ENCODE measurements at places on chromosomes 2 and 18.

DNA sequence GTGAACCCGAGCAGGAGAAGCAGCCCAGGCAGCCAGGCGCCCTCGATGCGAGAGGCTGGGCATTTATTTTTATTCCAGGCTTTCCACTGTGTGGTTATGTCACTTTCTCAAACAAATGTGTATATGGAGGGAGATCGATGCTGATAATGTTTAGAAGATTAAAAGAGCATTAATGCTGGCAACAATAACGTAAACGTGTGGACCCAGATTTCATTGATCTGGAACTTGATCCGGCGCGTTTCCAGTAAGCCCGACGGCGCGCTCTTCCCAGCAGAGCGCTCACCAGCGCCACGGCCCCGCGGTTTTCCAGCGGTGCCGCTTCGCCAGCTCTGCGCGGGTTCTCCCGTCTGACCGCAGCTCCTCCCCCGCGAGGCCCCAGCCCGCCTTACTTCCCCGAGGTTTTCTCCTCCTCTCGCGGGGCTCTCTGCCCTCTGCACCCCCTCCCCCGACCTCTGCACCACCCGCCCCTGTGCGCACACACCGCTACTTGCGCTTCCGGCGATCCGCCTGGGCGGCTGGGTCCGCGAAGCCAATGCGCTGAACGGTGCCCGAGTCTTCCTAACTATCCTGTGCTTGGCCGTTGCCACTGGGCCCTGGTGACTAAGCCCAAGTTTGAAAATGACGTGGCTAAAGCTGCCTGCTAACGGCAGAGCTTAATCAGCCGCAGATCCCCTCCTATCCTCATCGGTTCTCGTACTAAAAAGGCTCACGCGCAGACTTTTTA is 6.1 kb downstream of the ONECUT2 start:
- no peak for DNase-seq

DNA sequence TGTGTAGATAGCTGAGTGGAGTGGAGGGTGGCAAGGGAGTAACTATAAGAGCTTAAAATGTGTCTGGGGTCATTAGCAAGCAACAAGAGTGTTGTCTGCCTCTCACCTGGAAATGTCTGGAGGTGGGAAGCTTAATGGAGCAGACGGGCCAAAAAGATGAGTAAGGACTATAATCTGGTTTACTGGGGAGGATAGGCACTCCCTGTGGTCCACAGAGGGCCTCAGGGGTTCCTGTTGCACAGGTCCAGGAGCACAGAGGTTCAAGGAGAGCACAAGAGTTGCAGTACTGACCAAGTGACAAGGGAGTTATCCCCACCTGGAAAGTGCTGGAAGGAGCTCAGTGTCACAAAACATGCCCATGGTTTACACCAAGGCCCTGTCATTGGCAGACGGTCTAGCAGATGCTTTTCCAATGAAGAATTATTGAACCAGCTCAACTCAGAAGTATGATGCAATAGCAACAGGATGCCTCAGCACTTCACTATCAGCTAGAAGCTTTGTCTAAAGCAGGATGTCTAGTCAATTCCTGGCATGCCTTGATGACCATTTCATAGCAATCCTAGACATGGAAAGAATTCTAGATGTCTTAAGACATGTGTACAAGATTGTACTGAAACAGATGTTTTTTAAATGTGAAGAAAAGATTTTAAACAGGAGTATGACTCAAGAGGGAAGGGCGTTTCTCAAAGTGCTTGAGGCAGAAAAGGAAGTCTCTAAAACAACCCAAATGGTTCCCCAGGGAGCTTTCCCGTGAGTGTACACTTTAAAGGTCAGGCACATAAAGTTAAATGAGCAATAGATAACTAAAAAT is 62.9 kb upstream of the SERPINE2 start:
- no peak for DNase-seq

DNA sequence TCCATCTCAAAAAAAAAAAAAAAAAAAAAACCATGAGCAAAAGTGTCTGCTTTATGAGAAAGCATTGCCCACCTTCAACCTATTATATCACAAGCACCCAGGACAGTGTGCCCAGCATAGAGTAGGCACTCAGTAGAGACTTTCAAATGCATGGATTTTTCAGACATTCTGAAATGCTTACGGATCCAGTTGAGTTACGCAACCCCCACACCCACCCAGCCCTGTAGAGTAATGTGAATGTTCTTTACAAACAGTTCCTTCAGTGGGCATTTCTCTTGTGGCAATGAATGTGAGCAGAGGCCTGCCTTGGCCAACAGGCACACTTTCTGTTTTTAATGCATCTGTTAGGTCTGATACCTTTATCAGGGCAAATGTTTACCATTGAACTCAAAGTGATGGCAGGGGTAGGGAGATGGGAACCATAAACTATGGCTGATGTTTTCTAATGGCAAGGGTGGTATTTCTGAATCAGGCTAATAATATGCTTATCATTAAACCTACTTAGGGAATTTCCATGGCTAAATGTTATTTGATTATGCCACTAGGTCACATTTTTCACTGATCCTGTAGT is 65.0 kb upstream of the RPL31 start:
- no peak for DNase-seq

DNA sequence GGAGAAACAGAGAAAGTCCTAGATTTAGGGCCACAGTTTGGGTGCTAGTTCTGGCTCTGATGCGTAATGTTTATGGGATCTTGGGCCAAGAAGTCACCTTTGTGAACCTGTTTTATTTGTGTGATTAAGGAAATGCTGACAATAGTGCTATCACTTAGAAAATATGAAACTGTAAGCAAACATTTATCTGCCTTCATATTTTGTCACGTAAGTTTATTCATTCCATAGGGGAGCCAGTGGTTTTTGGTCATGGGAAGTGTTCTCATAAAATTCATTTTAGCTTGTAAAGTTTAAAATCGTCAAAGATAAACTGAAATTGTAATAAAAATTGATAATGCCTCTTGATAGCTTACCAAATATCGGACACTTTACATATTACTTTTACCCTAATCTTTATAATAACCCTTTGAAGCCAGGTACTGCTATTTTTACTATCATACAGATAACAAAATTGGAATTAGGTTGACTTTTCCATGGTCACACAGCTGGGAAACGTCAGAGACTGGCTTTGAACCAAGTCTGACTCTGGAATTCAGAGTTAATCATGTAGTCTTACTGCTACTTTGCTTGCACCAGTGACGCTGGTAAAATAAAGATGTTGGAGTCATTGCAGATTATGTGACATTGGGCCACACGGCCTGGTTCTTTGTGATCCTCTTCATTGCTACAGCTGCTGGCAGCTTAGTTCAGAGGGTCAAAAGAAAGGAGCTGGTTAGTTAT is 99.7 kb downstream of the ICA1L start:
- DNase-seq = no peak

DNA sequence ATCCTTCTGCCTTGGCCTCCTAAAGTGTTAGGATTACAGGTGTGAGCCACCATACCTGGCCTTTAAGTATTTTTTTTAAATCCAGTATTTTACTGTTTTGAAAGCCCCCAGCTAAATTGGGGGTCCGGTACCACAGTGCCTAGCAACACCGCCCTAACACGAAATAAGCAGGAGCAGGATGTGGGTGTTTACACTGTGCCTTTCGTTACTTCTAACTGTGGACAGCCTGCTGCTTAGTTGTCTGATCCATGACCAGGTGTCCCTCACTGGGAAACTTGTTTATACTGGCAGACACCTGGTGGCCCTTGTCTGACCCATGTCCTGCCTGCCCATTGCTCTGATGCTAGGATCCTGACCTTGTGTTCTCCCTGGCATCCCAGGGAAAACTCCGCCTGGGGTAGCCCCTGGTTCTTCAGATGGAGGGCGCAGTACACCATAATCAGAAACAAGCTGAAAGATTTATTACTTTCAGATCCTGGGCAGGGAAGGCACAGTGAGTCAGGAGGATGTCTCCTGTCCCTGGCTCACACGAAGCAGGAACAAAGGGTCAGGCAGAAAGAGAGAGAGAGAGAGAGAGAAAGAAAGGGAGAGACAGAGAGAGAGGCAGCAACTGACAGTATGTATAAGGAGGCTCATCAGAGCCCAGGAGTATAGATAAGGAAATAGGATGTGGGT is 55.7 kb downstream of the NCAPH start:
- no peak for DNase-seq

DNA sequence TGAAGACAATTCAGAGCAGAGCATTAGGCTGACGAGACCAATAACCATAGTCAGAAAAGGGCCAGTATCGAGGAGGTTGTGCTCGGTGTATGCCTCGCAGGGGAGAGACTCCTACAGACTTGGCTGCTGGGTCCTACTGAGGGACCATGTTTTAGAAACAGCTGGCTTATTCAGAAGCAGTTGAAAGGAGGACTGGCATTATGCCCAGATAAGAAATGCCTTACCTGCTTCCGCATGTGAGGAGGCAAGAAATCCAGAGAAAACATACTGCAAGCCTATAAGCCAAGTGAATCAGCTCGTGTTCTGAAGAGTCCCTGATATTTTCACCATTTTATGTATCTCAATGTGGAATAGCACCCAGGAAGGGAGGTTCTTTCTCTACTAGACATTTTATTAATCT is 434.7 kb downstream of the GRB14 start:
- DNase-seq = no peak

DNA sequence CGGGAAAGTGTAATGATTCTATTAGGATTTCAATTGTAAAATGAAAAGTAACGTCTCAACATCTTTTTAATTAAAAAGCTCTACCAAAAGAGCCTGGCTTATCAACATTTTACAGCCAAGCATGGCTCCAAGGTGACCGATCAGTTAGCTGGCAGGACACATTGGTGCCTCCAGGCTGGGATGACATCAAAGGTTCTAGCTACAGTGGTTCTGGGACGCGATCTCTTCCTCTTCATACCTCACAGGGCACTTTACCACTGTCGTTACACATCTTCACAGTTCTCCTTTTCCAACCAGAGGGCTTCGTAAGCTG is 693 bp downstream of the ORC2 start:
- DNase-seq = no peak

- no peak for DNase-seq
These were observed 93.9 kb downstream of the MGAT5 start for GRCh38 chr2:134347756-134348155.

DNA sequence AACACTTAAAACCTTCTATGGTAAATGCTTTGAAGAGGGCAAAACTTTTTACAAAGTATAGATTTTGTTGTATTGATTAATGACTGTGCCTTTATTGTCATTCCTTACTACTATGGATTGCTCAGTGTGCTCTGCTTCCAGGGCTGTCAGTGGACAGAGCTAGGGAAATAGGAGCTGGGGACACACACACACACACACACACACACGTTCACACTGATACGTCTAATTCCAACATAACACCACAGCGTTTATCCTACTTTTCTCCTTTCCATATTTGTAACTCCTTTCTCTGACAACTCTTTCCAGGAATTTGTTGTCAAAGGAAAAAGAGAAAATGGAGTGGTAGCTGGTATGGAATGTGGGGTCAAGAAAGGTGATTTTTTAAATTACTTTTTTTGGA is 21.8 kb downstream of the WDR7 start:
- no peak for DNase-seq

GRCh38 chr18:8800876-8801262 is 95.5 kb downstream of the MTCL1 start:
- DNase-seq = no peak

- no peak for DNase-seq
These were observed 4.2 kb upstream of the FN1 start for GRCh38 chr2:215439980-215440512.

- DNase-seq = no peak
These were observed 44.6 kb upstream of the RND3 start for GRCh38 chr2:150532020-150532419.

- DNase-seq = no peak
These were observed 70.4 kb downstream of the INPP5D start for GRCh38 chr2:233130481-233131020.

DNA sequence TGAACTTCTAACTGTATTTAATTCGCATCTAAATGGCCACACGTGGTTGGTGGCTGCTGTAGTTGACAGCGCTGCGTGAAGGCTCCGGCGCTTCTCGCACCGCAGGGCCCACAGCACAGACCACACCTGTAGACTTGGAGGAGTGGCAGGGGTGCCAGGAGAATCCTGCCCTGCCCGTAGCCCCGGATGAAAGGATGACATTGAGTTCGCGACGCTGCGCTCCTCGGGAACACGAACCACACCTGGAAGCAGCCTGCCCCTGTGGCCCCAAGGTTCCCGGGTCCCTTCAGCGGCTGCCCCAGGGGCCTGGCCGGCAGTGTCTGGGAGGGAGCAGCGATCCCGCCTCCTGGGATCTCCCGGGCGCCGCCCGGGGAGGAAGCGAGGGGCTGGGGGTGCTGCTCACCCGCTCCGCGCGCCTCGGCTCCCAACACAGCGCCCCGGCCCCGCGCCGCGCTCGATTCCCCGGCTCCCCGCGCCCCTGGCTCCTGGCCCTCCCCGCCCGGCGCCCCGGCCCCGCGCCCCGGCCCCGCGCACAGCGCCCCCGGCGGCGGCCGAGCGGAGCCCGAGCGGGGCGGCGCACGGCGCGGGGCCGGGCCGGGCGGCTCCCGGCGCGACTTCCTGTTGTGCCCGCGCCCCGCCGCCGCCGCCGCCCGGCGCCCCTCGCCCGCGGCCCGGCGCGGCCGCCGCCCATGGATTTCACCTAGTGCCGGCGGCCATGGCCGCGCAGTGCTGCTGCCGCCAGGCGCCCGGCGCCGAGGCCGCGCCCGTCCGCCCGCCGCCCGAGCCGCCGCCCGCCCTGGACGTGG is at the start of gene RNPEPL1:
RNPEPL1 (plus strand) TSS at position 613 of the 806 bp plus-strand sequence; CDS start at position 716, 103 bp downstream.
- no peak for DNase-seq

DNA sequence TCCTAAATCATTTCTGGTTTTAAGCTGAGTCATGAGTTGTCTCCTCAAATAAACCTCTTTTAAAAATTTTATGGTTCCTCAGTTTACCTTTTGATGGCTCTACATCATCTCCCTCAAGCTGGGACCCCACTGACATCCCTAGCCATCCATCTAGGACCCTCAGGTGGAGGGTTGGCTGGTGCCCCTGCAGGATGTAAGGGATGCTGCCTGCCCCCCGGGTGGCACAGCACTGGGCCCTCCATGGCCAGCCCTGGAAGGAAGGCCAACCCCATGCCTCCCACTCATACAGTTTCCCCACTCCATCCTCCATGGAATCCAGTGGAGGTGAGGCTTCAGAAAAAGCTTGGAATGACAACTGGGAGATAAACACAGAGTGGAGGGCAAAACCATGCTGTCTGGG is 17.2 kb upstream of the GPC1 start:
- no peak for DNase-seq

DNA sequence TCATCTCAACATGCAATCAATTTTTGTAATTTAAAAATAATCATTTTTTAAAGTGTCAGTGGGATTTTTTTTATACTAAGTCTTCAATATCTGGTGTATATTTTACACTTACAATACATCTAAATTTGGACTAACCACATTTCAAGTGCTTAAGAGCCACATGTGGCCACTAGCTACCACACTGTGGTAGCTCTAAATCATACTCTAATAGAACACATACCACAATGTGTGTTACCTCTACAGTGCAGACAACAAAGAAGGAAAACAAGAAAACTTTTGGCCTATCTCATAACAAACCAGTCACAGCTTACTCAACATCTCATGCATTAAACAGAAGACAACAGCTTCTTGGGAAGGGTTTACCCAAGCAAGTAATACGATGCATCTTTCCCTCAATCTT is 24.5 kb downstream of the PIAS2 start:
- DNase-seq = no peak

DNA sequence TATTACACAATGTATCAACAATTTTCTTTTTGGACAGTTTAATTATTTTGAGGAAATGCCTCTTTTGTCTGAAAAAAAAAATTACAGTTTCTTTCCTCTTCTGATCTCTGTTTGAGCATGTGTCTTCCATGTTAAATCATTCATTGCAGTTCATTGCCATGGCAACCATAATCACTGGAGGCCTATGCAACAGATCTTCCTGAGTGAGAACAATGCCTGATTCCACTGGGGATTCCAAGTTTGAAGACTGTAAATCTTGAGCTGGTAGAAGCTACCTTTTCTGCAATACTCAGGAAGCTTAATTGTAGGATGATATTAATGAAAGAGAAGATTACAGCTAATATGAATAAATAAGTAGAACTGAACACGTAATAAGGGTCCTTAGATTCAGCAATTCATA is 721.4 kb upstream of the CNTNAP5 start:
- no peak for DNase-seq

All from retinal pigment epithelial cell (primary cell).